ENCODE measurements at places on chromosomes 5 and 9.
A peak's percentile ranks its signal among the peaks of the same experiment; 100 is the strongest.

GRCh38 chr9:71859939-71860338 lies 51.1 kb downstream of the ABHD17B start:
- no peak for DNase-seq

DNA sequence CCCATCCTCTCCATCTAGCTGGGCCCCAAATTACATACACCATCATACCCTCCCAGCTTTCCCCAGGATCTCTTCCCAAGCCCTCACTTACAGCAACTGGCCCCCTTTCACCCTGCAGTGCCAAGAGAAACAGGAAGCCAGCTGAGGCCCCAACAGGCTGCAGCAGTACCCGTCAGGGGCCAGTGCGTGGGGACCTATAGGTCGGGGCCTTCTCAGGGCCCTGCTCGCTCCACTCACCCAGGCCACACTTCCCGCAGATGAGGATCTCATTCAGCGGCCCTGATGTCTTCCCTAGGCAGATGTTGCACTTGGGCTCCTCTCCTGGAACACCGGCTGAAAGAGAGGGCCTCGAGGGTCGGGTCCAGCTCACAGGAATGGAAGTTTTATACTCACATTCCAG lies 6.8 kb downstream of the PHF19 start:
- DNase-seq, result no peak

DNA sequence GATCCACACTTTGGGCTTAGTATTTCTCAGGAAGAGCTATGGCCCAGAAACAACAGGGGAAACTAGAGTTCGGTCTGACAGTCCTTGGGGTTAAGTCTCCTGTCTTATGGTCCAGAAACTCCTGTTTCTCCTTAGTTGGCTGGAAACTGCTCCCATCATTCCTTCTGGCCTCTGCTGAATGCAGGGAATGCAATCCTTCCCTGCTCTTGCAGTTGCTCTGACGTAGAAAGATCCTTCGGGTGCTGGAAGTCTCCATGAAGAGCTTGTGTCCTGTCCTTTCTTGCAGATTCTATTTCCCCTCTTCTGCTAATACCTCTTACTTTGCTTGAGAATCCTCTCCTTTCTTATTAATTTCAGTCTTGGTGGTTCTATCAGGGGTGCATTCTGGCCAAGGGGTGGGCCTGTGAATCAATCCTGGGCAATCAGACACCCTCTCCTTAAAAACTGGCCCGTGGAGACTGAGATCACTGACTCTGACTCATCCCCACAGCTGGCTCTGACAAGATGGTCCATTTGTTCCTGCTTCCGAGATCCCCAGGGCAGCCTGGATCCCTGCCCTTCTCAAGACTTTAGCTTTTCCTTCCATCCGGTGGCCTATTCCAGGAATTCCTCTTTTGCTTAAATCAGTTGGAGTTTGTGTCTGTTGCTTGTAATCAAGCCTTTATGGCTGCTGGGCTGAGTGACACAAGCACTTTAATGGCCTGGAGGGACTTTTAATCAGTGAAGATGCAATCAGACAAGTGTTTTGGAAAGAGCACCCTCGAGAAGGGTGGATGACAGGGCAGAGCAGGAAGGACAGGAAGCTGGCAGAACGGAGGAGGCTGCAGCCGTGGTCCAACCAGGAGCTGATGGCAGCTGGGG lies 23.7 kb downstream of the PTGS1 start:
- no peak for DNase-seq

DNA sequence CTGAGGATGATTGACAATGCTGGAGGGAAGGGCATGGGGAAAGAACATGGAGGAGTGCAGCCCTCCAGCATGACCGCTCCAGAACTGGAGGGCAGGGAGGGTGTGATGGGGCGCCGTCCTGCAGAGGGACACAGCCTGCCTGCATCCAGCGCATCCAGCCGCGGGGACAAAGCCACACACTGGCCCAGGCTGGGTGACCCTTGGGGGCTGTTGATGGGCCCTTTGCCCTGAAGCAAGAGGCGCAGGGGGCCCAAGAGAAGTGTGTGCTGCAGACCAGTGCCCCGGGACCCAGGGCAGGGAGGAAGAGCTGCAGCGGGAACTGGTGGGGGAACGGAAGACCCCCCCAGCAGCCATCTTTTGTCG lies 169.8 kb upstream of the PPP1R26 start:
- DNase-seq, result no peak

DNA sequence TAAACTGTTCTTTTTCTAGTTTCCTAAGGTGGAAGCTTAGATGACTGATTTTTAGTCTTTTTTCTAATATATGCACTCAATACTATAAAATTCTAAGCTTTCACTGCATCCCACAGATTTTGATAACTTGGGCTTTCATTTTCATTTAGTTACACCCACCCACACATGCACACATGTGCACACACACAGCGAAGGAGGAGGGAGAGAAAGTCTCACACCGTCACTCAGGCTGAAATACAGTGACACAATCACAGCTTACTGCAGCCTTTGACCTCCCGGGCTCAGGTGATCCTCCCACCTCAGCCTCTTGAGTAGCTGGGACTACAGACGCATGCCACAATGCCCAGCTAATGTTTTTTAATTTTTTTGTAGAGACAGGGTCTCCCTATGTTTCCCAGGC lies 96.5 kb downstream of the SMIM23 start:
- no peak for DNase-seq

GRCh38 chr9:136643596-136644342 lies 18.9 kb upstream of the EGFL7 start:
- no peak for DNase-seq

- no peak for DNase-seq
Measured at GRCh38 chr5:42825422-42826148, 13.9 kb upstream of the SELENOP start.

DNA sequence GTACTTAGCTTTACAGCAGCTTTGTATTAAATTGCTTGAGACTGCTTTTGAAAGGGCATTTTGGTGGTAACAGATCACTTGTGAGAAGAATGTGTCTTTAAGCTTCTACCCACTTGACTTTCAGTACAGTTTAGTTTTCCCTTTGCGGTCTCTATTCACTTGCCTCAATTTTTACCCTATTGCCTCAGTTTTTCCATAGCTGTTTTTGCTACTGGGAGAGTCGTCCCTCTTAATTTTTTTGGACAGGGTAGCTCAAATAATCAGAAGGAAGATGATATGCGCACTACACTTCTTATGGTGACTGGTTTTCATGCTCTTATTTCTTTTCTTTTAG lies 18.8 kb downstream of the UGCG start:
- DNase-seq, result no peak

- no peak for DNase-seq
Measured at GRCh38 chr5:152632360-152632759, 227.3 kb upstream of the NMUR2 start.

- DNase-seq, result no peak
Measured at GRCh38 chr9:108854094-108854493, 1.7 kb downstream of the ACTL7B start.

- no peak for DNase-seq
Measured at GRCh38 chr9:93267681-93268505, 84.0 kb downstream of the WNK2 start.

- DNase-seq, result no peak
Measured at GRCh38 chr9:115106642-115107041, 11.3 kb downstream of the TNC start.

DNA sequence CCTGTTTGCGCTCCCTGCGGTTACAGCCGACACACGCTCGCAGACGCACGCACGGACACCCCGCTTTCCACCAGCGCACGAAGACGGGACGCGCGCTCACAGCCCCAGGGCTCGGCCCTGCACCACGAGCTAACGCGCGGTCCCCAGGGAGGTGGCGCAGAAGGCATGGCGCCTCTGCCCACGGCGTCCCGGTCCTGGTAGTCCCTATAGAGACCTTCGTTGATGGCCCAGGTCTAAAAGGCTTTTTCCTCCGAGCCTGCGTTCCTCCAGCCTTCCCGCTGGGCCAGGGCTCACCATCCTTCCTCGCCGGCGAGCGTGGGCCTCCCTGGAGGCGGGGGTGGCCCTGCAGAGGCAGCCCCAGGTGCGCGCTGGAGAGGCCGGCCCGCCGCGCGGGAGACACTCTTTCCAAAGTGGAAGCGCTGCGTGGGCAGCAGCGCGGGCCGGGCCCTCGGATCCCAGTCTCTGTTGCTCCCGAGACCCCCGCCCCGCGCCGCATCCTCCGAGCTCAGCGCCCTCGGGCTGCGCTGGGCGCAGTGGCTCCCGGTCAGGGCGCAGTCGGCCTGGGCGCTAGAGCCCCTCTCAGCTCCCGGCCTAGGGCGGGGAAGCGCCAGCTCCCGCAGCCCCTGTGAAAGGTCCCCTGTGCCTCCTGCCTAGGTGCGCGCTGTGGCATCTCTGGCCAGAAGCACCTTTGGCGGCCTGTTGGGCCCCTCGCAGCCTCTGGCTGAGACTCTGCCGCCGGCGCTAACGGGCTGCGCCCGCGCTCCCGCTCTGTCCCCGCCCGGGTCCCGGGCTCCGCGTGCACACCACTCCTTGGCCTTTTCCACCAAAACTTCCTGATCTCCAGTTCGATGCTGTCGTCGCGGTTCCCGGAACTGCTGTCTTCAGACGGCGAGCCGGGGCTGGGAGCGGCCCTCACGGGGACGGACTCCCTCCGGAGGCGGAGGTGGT lies 31.9 kb upstream of the FANCC start:
- no peak for DNase-seq

- DNase-seq, result no peak
Measured at GRCh38 chr5:26761045-26761444, 277.3 kb downstream of the CDH9 start.

DNA sequence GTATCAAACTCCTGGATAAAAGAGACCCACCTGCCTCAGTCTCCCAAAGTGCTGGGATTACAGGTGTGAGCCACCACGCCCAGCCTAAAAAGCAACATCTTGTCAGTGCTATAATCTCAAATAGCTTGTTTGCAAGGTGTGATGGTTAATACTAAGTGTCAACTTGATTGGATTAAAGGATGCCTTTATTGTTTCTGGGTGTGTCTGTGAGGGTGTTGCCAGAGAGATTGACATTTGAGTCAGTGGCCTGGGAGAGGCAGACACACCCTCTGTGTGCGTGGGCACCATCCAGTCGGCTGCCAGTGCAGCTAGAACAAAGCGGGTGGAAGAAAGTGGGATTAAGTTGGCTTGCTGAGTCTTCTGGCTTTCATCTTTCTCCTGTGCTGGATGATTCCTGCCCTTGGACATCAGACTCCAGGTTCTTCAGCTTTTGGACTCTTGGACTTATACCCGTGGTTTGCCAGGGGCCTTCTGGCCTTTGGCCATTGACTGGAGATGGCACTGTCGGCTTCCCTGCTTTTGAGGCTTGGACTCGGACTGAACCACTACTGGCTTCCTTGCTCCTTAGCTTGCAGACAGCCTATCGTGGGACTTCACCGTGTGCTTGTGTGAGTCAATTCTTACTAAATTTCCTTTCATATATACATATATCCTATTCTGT lies 28.1 kb downstream of the TARS1 start:
- no peak for DNase-seq

GRCh38 chr5:39934830-39935229 lies 510.1 kb upstream of the DAB2 start:
- DNase-seq, result no peak

- no peak for DNase-seq
Measured at GRCh38 chr9:115117999-115118878, at the start of gene TNC. TNC (minus strand) TSS chr9:115118157; CDS start chr9:115091018, 27,139 bp downstream.

- no peak for DNase-seq
Measured at GRCh38 chr9:119298076-119298853, 71.0 kb downstream of the BRINP1 start.

DNA sequence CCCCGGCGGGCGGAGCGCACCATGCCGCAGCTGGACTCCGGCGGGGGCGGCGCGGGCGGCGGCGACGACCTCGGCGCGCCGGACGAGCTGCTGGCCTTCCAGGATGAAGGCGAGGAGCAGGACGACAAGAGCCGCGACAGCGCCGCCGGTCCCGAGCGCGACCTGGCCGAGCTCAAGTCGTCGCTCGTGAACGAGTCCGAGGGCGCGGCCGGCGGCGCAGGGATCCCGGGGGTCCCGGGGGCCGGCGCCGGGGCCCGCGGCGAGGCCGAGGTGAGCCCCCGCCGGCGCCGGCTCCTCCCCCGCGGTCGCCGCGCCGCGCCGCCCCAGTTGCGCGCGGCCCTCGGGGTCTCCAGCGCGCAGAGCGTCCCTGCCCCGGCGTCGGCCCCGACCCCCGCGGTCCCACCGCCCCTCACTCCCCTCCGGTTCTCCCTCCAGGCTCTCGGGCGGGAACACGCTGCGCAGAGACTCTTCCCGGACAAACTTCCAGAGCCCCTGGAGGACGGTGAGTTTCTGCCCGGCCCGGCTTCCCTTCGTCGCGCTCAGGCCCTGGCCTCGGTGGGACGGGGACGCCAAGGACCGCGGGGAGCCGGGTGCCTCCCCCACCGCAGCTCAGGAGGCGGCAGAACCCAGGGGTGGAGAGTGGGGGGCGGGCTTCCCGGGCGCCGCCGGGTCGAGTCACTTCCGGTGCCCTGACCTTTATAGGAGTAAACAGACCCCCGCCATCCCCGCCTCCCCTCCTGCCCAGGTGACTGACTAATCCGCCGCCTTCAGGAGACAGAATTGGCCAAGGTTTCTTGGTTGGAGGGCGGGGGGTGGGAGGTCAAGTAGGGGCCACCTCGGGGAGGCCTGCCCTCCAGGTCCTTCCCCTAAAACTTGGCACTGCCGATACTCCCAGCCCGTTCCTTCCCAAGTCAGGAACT lies 665 bp downstream of the TCF7 start:
- DNase-seq, result peak; percentile 90

- no peak for DNase-seq
Measured at GRCh38 chr5:16784088-16784487, 152.0 kb downstream of the MYO10 start.

DNA sequence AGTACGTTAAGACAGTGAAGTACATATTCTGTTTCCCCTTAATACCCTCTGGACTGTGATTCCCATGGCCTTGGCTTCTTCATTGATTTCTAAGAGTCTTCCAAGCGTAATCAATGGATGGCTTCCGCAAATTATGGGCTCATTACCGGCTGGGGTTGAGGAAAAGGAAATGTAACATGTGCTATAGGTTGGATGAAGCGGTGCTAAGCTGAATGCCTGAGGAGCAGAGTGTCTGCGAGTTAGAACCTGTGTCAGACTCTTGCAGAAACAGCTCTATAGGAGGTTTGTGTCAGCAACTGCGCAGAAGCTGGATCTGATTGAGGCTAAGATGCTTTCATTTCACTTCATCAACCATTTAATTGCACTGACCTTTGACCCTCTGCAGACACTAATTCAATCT lies 114.3 kb upstream of the CDH18 start:
- DNase-seq, result no peak

- no peak for DNase-seq
Measured at GRCh38 chr5:167593329-167594060, 698.0 kb upstream of the WWC1 start.

GRCh38 chr9:87611776-87612175 lies 114.1 kb downstream of the DAPK1 start:
- no peak for DNase-seq

DNA sequence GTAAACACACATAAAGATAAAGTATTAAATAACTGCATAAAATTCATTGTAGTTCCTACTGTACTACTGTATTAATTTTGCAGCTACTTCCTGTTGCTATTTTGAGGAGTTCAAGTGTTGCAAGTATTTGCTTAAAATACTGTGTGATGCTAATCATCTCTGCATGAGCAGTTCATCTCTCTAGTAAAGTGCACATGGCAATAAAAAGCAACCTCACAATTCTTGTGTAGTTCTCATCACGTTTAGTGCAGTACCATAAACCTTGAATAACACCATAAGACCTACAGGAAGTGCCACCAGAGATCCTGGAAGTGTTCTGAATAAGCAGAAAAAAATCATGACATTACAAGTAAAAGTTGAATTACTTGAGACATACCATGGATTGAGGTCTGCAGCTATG lies 34.6 kb downstream of the CPLANE1 start:
- no peak for DNase-seq

- DNase-seq, result no peak
Measured at GRCh38 chr9:35703906-35704672, 14.4 kb upstream of the TPM2 start.

GRCh38 chr5:109880907-109881685 lies 191.4 kb downstream of the MAN2A1 start:
- DNase-seq, result no peak

Measured in activated CD4-positive, alpha-beta T cell treated with anti-CD3 and anti-CD28 coated beads, Interleukin-2, amount 10 ng/mL, durations not matched to agents 24 days and 14 days (primary cell).